Thymus (tissue), 14 donors: ENCODE measurements at places on chromosomes 13 and 19.

- H3K36me3 ChIP-seq, result no peaks in the 10 kb centered on the region
- DNase-seq, result no peak
- H3K4me3 ChIP-seq, result peak overlapping the region; percentile 73
- peak overlapping the region; percentile 100 for H3K27ac ChIP-seq
- peaks cover 25% of the 10 kb centered on the region for H3K4me1 ChIP-seq
Observed at GRCh38 chr19:41261474-41262190, 2.5 kb upstream of the HNRNPUL1 start.

DNA sequence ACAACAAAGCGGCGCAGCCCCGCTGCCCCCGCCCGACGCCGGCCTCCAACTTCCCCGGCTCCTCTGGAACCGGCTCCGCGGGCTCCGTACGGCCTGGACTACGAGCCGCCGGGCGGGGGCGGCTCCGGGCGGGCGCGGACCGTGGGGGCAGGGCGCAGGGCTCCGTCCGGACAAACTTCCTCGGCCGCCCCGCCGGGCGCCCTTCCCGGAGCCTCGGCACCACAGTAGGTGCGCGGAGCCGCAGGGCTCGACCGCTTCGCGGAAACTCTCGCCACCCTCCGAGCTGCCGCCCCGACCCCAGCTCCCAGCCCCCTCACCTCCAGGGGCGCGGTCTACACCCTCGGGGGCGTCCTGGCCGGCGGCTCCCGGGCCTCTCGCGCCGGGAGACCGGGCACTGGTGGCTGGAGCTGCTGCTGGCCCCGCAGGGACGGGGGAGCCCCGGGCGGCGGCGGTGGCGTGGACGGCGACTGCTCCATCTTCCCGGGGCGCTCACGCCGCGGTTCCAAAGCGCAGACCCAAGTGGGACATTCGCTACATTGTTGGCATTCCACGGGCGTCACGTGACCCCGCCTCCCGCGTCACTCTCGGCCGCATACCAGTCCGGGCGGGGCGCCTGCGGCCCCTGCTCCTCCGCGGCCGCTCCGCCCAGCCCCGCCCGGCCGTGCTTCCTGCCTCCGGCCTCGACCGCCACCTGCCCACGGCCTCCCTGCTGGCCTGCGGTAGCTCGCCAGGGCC, at the start of gene LATS2:
TSS of gene LATS2 (minus strand) at position 558 of the 735 bp plus-strand sequence. CDS start 15,560 bp downstream, outside the sequence.
- H3K36me3 ChIP-seq, result no peaks in the 10 kb centered on the region
- peak within 1 kb of the TSS; percentile 91 for H3K27ac ChIP-seq
- peak; percentile 33 for DNase-seq

GRCh38 chr19:52734331-52734892, 432 bp downstream of the ZNF611 start:
- peak overlapping the region; percentile 90 for H3K27ac ChIP-seq
- H3K36me3 ChIP-seq, result no peaks in the 10 kb centered on the region
- no peaks in the 10 kb centered on the region for H3K27me3 ChIP-seq
- H3K4me1 ChIP-seq, result peaks cover 4% of the 10 kb centered on the region
- DNase-seq, result no peak
- H3K4me3 ChIP-seq, result peak overlapping the region; percentile 80

DNA sequence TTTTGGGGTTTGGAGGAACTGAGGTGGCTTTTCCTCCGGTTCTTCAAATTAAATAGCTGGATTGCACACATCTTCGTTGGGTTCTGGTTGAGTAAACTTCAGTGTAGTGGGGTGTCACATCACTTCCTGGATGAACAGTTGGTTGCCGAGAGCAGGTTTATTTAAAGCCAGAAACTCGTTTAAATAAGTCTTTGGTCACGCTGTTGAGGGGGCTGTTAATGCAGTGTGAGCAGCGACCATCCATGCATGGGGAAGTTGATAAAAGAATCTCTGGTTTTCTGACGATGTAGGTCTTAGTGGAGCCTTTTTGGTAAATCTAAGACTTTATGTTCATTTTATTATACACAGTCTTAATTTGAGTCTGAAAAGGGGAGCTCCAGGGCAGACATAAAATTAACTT, 351.2 kb upstream of the ARGLU1 start:
- DNase-seq, result no peak
- H3K36me3 ChIP-seq, result no peaks in the 10 kb centered on the region
- no peak overlapping the region for H3K27ac ChIP-seq
- no peaks in the 10 kb centered on the region for H3K4me1 ChIP-seq

GRCh38 chr19:34881982-34882381, 44.7 kb upstream of the ZNF30 start:
- no peaks in the 10 kb centered on the region for H3K4me1 ChIP-seq
- H3K4me3 ChIP-seq, result no peak overlapping the region
- DNase-seq, result no peak
- no peaks in the 10 kb centered on the region for H3K27me3 ChIP-seq

DNA sequence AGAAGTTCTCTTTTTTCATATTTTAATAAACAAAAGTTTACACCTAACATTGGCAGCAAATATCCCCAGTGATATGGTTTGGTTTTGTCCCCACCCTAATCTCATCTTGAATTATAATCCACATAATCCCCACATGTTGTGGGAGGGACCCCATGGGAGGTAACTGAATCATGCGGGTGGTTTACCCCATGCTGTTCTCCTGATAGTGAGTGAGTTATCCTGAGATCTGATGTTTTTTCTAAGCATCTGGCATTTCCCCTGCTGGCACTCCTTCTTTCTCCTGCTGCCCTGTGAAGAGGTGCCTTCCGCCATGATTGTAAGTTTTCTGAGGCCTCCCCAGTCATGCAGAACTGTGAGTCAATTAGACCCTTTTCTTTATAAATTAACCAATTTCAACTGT, 214.7 kb downstream of the SLITRK1 start:
- H3K4me1 ChIP-seq, result no peaks in the 10 kb centered on the region
- DNase-seq, result no peak
- no peak overlapping the region for H3K4me3 ChIP-seq
- no peaks in the 10 kb centered on the region for H3K36me3 ChIP-seq
- no peak overlapping the region for H3K27ac ChIP-seq
- H3K27me3 ChIP-seq, result no peaks in the 10 kb centered on the region

DNA sequence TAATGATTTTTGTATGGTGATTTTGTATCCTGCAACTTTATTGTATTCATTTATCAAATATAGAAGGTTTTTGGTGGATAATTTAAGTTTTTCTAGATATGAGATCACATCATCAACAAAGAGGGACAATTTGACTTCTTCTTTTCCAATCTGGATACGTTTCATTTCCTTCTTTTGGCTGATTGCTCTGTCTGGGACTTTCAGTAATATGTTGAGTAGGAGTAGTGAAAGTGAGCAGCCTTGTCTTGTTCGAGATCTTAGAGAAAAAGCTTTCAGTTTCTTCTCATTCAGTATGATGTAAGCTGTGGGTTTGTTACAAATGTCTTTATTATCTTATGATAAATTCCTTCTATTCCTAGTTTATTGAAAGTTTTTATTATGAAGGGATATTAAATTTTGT, 352.0 kb upstream of the DACH1 start:
- H3K4me3 ChIP-seq, result no peak overlapping the region
- H3K27me3 ChIP-seq, result no peaks in the 10 kb centered on the region
- no peak overlapping the region for H3K27ac ChIP-seq
- no peaks in the 10 kb centered on the region for H3K36me3 ChIP-seq

- H3K27ac ChIP-seq, result no peak overlapping the region
- H3K27me3 ChIP-seq, result no peaks in the 10 kb centered on the region
- no peak for DNase-seq
- no peaks in the 10 kb centered on the region for H3K36me3 ChIP-seq
- no peak overlapping the region for H3K4me3 ChIP-seq
Observed at GRCh38 chr13:102097708-102098107, 304.1 kb downstream of the FGF14 start.

GRCh38 chr19:17529239-17530158, 18.1 kb downstream of the PGLS start:
- no peaks in the 10 kb centered on the region for H3K27me3 ChIP-seq
- no peak for DNase-seq
- no peak overlapping the region for H3K27ac ChIP-seq
- H3K36me3 ChIP-seq, result peaks cover 2% of the 10 kb centered on the region
- H3K4me1 ChIP-seq, result peaks cover 42% of the 10 kb centered on the region

DNA sequence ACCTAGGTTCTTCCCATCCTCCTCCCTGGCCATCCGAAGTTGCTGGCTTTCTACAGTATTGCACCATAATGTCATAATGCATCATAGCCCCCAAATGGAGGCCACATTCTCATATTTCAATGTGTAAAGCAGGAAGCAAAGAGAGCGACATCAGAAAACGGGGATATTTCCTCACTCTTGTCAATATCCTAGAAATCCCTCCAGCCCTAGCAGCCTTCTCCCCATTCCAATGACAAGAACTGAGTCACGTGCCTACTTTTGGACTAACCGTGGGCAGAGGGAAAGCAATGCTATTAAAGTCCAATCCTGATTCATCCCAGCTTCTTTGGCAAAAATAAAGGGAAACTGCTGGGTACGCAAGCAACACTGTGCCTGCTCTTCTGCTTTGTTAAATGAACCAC, 4.3 kb upstream of the RAP2A start:
- no peak for DNase-seq
- H3K4me3 ChIP-seq, result no peak overlapping the region
- H3K4me1 ChIP-seq, result no peaks in the 10 kb centered on the region
- no peaks in the 10 kb centered on the region for H3K36me3 ChIP-seq
- no peak overlapping the region for H3K27ac ChIP-seq
